ENCODE measurements at places on chromosomes 5 and 9.
A peak's percentile ranks its signal among the peaks of the same experiment; 100 is the strongest.

GRCh38 chr5:82534986-82535385 is 256.8 kb upstream of the RPS23 start:
- no peak for DNase-seq

DNA sequence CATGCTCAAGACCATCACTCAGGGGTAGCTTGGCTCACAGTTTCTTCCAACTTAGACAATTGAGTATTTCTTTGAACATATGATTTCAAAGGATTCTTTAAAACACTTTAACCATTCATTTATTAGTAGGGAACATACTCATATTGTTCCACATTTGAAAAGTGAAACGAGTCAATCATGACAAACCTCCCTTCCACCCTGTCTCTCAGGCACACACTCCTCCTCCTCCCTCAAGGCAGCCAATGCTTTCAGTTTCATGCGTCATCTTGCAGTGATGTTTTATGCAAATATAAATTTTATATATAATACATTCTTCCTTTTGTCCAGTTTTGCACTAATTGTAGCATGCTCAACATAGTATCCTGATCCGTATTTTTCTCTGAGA is 126.0 kb upstream of the BOD1 start:
- DNase-seq, result no peak

- DNase-seq, result no peak
Observed at GRCh38 chr9:119365291-119366027, 3.8 kb downstream of the BRINP1 start.

DNA sequence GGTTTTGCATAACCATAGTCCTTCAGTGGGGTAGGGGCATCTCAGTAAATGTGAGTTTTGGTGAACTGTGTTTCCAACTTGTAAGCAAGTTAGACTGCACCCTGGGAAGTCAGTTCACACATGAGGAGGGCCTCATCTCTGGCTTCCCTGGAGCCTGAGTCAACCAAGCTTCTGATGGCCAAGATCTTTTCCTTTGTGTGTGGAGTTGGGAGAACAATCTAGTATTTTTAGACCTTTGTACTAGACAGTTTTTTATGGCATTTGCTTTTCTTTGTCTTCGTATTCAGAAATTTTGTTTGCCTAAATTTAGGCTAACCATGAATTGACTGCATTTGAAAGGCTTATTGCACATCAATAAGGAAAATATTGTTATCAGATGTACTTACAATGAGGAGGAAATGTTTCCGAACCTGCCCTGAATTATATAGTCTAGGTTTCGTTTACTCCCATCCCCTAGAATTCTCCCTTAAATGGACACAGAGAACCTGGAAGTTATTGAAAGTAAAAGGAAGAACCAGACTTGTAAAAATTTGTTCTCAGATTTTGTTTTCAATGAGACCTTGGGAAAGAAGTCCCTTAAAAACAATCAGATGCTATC is 204.6 kb downstream of the AOPEP start:
- DNase-seq, result no peak

GRCh38 chr5:178839319-178839704 is 20.4 kb upstream of the ZNF354B start:
- DNase-seq, result no peak

GRCh38 chr9:6007770-6008168 is 7.7 kb downstream of the RANBP6 start:
- peak; percentile 11 for DNase-seq

DNA sequence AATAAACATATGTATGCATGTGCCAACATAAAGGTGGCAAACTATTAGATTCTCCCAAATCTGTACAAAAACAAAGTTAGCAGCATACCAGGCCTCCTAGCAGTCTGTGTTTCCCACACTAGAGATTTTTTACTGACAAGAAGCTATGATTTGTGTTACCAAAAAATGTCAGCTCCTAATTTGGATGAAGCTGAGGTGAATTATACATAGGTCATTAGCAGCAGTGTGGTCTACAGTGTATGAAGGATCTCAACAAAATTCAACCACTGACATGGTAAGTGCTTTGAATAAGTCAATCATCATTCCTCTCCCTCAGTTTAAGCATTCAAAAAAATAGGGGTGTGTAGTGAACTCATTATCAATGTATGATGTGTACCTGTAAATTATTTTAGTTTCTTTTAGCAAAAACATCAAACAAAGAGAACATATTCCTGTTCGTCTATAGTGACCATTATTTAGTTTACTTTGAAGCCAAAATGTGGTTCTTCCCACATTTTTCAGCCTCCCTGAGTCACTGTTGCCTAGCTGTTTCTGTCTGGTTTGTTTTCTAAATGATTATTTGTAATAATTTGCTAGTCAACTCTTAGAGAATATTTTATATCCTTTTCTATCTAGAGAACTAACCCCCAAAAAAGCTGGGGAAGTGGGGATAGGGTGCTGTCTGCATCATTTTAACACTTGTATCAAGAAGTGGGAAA is 52.1 kb upstream of the RGMB start:
- DNase-seq, result no peak

DNA sequence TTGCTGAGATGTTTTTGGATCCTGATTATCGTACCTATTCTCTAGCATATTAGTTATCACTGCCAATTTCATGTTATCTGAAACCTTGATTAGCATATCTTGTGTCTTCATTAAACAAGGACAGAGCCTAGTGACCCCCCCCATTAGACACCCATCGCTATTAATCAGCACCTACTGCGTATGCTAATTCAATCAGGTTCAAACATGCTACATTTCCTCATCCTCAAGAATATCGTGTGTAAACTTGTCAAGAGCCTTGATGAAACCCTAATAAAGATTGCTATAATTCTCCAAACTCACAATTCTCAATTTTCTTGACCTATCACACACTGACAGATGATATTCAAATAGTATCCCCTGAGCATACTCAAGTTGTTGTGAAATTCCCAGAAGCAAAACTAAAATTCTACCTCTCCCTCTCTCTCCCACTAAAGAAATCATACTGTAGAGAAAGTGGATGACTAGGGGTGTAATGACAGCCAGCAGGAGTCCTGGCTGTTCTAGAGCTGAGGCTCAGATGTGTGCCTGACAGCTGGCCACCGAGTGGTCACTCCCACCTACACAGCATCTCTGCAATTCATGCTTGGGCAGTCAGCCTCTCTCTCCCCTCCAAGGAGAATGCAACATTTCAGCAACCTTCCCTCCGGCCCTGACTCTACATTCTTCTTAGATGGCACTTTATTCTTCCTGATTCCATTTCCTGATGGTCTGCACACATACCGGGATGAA is 9.2 kb upstream of the ZNF354A start:
- DNase-seq, result no peak

DNA sequence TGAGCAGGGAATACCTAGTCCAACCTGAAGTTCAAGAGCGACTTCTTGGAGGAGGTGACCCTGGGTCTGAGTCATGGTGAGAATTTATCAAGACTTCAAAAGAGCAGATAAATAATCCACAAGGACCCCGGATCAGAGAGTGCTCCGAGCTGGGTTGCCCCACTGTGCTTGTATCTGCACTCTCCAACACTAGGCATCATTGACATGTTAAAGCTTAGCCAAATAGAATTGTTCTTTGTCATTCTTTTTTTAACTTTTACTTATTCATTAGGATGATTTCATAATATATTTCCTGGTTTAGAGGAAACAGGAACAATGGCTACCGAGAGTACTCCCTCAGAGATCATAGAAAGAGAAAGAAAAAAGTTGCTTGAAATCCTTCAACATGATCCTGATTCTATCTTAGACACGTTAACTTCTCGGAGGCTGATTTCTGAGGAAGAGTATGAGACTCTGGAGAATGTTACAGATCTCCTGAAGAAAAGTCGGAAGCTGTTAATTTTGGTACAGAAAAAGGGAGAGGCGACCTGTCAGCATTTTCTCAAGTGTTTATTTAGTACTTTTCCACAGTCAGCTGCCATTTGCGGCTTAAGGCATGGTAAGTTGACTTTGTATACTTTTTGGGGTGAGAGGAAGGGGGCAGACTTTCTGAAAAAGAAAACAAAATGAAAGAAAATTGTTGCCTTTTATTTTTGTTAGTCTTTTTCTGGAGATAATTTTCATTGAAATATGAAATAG is at the start of gene CARD6:
CARD6 (plus strand) TSS at position 300 of the 738 bp plus-strand sequence; CDS start at position 316, 16 bp downstream.
- DNase-seq, result no peak

DNA sequence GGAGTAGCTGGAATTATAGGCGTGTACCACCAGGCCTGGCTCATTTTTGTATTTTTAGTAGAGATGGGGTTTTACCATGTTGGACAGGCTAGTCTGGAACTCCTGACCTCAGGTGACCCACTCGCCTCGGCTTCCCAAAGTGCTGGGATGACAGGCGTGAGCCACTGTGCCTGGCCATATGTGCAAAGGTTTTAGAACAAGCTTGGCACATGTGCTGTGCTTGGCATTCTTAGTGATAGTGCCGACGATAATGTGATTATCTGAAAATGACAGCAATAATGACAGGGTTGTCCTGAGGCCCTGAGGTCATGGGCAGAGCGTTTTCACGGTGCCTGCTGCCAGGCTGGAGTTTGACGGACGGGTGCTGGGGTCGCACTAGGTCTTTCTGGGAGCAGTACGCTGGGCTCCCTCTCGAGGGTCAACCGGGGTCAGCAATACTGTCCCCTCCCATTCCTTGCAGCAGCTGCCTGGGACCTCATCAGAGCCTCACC is 42.6 kb downstream of the HMCN2 start:
- no peak for DNase-seq

DNA sequence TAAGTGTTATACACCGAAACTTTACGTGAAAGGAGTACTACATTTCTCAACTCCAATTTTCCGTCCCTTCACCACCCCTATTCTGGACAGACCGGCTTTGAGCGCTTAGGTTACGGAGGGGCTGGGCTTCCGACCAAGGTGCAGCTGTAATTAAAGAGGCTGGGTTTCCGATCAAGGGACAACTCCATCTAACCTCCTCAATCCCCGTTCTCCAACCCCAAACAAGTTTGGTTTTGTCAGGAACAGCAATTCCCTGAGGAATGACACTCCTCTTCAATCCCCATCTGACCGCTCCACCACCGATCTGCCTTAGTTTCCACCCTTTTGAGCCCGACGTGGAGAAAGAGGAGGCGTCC is 577 bp downstream of the TUT7 start:
- DNase-seq, result no peak

GRCh38 chr9:133269537-133270362 is 5.3 kb downstream of the ABO start:
- DNase-seq, result no peak

GRCh38 chr5:17024686-17025180 is 88.6 kb upstream of the MYO10 start:
- peak; percentile 29 for DNase-seq

DNA sequence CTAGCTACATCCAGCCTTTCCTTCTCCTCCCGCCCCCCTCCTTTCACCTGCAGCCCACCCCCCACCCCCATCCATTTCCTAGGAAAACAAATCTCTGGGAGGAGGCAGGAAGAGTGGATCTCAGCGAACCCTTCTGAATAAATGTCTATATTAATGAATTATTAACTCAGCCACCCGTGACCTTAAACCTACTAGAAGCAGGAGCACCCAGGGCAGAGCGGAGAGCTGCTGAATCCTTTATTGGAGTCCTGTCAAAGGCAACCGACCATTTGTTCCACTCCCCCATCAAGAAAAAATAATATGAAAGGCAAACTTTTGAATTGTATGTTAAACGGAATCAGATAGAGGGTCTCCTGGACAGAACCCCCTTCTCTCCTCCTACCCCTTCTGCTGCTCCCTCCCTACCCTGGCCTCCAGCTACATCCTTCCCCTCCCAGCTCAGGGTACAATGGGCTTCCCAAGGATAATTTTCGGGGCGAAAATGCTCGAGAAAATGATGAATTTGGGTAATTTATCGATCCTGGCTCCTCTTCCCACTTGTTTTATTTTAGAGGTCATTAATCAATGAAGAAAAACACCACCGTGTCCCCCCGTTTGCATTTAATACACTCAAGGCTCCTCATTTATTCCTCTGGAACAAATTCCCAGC is 3.3 kb upstream of the PRDM6 start:
- DNase-seq, result no peak

GRCh38 chr5:34057569-34057968 is 14.6 kb upstream of the C1QTNF3 start:
- no peak for DNase-seq

- DNase-seq, result no peak
Observed at GRCh38 chr5:102916109-102916508, 161.0 kb downstream of the PAM start.

GRCh38 chr9:88691811-88692210 is 156.8 kb downstream of the NXNL2 start:
- DNase-seq, result no peak

Measured in amniotic stem cell (primary cell).